ENCODE measurements at places on chromosomes 4 and X.

DNA sequence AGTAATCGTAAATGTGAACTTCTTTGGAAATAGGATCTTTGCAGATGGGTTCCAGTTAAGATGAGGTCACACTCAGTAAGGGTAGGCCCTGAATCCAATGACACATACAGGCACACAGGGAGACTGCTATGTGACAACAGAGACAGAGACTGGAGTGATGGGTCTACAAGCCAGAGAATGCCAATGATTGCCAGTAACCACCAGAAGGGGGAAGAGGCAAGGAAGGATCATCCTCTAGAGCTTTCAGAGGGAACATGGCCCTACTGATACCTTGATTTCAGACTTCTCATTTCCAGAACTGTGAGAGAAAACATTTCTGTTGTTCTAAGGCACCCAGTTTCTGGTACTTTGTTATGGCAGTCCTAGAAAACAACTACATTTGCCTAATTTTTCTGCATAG is 73.1 kb upstream of the CCDC160 start:
- DNase-seq = no peak

DNA sequence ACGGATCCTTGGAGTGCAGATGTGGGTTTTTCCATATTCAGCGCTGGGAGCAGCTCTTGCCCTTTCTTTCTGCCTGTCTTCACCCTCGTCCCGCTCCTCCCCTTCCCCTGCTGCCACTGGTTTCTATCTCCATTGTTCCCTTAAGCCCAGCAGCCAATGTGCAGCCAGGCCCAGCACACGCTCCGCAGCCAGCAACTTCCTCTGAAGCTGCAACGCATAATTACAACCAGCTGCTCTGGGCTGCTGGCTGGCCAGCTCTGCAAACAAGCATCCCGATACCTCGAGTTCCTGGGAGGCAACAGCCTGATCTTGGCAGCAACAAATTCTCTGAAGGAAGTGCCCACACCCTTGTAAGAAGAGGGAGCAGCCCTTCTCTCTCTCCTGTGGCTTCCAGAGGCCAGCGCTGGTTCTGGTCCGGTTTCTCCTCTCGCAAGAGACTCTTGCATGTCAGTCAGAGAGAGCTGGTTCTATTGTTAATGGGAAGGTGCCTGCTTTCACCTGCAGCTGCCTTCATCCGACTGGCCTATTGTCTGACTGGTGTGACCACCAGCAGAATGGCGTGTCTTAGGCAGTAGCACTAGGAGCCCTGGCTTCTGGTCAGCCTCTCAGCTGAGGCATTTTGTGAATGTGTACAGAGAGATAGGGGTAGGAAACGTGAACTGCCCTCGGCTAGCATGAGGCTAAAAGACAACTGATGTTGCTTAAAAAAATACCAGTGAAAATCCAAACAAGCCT is 83.8 kb upstream of the MAML3 start:
- peak; percentile 97 for DNase-seq

- no peak for DNase-seq
Observed at GRCh38 chr4:26576231-26576739, 7.6 kb upstream of the TBC1D19 start.

GRCh38 chr4:70608324-70608723 is 16.3 kb downstream of the AMBN start:
- DNase-seq = no peak

DNA sequence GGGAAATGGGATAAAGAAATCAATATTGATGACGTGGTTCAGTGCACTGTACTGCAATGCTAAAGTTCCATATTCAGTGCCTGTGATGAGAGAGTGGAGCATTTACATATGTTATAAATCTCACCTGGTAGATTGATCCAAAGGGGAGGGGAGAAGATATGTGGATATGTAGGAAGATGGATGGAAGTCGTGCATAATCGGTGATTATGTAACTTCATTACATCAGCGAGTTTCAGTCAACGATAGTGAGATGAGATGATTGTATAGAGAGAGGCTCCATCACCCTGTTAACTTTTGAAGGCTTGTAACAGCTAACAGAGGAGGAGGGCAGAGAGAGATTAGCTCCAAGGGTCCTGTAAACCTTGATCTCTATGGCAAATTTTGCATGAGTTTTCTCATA is 1.8 kb downstream of the IL1RAPL1 start:
- DNase-seq = no peak

- peak; percentile 58 for DNase-seq
Observed at GRCh38 chrX:120251471-120252011, 929 bp downstream of the ZBTB33 start.

- DNase-seq = peak; percentile 33
Observed at GRCh38 chrX:74250574-74250973, 53.4 kb upstream of the ZCCHC13 start.

DNA sequence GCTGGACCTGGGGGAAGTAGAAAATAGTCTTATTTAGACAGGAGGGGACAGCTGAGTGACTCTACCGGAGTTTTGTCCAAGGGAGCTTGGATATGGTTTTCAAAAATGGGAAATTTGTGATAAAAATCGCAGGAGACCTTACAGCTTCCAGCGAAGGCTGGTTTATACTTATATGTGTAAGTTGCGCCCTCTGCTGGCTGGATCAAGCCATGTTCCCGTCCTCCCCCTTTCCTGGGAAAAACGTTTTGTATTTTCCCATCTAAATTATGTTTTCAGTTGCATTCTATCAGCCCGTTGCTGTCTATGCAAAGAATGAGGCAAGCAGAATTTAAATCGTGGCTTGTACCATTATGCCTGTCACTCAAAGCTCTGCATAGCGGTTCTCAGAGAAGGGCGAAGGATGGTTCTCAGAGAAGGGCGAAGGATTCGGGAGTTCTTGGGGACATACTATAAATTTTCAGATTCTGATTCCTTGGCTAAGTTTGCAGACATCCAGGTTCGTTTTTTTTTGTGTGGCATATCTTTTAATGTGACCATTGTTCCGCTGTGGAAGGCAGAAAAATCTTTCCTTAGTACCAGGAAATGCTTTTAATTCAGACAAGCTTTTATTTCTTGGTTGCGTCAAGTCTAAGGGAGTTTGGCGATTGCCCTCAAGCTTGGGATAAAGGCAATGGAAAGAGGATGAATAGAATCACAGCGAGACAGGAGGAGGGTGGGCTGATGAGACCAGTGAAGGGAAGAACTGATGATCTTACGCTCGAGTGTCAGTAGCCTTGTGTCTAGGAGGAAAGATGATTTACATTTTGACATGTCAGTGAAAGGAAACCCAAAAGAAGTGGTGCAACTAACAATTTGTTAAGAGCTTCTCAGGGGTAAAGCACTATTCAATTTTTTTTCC is 128.5 kb upstream of the ARX start:
- DNase-seq = peak; percentile 65

DNA sequence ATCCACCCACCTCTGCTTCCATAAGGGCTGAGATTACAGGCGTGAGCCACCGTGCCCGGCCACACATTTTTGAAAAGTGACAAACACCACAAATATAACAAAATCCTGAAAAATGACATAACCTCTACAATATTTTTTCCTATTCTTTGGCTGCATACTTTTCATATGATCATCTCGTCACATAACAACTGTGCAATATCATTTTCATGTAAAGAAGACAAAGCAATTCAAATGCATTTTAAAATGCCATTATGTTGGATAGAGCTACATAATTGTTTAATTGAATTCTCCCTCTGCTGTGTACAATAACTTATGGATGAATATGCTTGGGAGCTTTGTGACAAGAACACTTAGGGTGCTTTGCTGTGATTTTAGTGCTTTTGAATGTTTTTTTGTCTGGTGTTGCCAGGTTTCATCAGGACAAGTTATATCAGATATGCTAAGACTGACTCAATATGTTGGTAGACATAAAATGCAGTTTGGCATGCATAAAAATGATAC is 132.9 kb downstream of the CHIC2 start:
- DNase-seq = no peak

DNA sequence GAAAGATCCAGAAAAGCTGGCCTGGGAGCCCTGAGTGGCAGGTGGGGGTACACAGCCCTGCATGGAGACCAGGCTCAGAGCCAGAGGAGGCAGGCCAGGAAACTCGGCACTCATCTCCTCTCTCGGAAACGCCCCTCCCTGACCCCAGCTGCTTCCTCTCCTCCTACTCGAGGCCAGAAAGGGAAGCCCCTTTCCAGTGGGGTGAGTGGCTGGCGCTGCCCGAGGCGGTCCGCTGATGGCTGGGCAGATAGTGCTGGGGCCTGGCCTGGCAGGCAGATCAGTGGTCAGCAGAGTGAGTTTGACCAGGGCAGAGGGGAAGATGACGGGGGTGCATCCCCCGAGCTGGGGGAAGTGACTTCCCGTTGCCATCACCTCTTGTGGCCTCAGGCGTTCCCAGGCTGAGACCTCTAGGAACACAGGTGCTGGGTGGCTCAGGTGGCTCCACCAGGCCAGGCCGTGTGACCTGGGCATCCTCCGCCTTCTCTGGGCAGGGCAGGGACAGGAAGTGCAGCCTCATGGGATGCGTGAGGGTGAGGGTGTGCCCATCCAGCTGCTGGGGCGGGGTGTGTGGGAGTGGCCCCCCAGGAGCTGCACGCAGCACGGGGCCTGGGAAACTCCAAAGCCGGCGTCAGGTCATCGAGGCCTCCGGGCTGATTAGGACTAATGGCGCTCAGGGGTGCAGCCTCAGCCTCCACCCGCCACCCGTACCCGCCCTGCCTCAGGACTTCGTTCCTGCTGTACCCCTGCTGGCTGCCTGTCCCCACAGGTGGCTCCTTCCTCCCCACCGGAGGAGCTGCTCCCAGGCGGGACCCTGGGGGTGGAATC is 5.7 kb downstream of the SH3BP2 start:
- peak; percentile 45 for DNase-seq

DNA sequence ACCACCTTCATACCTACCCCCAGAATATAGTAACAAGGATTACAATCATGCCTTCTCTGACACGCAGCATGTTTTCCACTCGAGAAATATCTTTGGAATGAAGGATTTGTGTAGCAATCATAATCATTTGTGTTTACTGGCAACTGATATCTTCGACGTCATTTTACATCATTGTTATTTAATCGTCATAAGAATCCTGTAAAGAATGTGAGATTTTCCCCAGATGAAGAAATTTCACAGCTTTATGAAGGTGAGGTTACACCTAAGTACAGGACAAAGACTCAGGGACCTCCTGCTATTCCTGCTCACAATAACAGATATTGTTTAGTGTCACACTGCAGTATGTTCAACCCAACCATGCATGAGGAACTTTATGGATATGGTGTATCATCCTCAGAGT is 198.2 kb upstream of the LDB2 start:
- no peak for DNase-seq

DNA sequence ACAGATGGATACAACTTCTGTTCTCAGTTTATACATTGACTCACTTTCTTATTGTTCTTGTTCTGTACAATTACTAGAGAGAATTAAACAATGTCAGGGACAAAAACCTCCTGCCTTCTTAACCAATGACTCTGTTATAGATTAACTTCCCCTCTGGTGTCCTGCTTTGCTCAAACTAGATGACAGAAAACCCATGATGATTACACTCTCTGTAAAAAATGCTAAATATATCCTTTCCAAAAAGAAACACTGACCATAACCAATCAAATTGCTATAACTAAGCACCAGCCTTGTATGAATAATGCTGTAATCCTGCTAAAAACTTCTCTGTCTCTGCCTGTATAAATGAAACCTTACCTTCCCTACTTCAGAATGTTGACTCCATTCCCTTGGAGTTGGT is 29.8 kb upstream of the IL13RA2 start:
- DNase-seq = no peak

DNA sequence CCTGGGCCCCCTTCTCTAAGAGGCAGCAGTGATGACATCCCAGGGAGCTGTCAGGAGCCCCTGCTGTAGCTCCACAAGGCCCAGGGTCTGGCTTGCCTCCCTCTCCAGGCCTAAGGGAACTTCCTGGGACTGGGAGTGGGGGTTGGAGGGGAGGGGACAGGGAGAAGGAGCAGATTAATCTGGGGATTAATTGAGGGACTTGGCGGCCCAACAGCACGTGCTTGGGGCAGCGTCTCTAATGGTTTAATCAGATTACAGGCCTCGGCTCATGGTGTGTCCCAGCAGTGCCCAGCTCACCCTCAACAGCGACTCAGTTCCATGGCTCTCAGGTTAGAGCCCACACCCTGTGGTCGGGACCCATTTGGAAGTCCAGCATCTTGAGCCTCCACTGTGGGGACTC is 47.9 kb downstream of the EFNB1 start:
- no peak for DNase-seq

GRCh38 chrX:67723580-67724351 is 179.9 kb downstream of the AR start:
- DNase-seq = no peak

DNA sequence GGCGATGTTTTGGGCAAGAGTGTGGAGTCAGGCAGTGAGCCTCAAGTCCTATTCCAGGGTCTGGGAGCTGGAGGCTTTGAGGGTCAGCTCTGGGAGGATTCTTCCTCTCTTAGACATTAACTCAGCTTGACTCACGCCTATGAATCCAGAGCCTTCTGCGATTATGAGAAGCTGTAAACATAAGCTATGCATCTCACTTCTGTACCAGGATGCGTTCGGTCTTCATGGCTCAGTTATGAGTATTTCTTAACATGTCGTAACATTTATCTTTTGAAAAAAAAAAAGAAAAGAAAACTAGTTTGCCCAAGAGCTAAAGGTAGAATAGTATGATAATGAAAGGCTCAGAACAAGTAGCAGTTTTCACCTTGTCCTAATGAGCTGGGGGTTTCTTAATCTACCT is 4.6 kb downstream of the SHROOM2 start:
- DNase-seq = no peak

GRCh38 chr4:1566838-1567518 is 117.1 kb downstream of the FAM53A start:
- DNase-seq = no peak

DNA sequence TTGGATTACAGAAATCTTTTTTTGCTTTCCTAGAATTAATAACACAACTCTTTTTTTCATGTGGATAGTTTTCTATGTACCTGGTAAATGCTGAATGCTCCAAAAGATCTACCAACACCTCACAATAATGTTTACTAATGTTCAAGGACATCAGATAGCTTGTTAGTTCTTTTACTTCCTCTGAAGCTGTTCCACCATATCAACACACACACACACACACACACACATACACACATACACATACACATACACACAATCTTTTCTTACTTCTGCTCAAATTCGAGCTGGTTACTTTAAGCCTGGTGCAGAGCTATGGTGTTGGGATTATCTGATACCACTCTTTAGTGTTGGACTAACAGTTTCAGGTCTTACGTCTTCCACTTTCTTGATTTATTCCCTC is 28.3 kb upstream of the TMPRSS11D start:
- DNase-seq = no peak

- no peak for DNase-seq
Observed at GRCh38 chrX:44775726-44776125, 68.1 kb upstream of the DUSP21 start.

DNA sequence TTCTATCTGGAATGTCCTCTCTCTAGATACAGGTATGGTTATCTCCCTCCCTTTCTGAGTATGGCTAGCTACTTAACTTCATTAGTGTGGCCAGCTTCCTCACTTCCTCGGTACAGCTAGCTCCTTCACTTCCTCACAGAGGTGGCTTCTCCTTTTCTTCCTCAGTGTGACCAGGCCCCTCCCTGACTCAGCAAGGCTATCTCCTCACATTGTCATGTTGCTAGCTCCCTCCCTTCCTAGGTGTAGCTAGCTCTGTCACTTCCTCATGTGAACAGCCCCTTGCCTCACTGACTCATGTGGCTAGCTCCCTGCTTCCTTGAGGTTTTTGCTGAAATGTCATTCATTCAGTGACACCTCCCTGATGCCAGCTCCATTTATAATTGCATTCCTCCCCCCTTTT is 67.3 kb upstream of the DDIT4L start:
- peak; percentile 5 for DNase-seq

All from NCI-H69 (cell line).